Right atrium auricular region (tissue), 2 donors: ENCODE measurements at places on chromosomes 12 and 14.
A peak's percentile ranks its signal among the peaks of the same experiment; 100 is the strongest.

DNA sequence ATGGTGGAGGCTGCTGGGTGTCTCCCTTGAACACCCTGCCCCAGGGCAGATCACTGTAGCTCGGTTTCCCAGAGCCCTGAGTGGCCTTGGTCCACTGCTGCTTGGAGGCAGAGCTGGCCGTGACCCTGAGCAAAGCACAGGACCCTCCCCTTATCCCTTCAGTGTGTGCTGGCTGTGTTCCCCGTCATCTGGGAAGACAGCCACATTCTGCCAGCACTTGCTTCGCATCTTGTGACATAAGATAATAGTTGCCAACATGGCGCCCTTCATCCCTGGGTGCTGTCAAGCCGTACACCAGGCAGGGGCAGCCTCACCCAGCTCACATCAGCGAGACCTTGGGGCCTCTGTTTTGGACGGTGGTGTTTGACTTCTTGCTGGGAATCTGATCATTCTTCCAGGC, 12.1 kb upstream of the ALDH2 start:
- no peaks in the 10 kb centered on the region for H3K4me1 ChIP-seq
- H3K36me3 ChIP-seq: peaks cover 12% of the 10 kb centered on the region
- H3K4me3 ChIP-seq: no peak overlapping the region
- no peaks in the 10 kb centered on the region for H3K27me3 ChIP-seq
- H3K27ac ChIP-seq: peak overlapping the region; percentile 89

DNA sequence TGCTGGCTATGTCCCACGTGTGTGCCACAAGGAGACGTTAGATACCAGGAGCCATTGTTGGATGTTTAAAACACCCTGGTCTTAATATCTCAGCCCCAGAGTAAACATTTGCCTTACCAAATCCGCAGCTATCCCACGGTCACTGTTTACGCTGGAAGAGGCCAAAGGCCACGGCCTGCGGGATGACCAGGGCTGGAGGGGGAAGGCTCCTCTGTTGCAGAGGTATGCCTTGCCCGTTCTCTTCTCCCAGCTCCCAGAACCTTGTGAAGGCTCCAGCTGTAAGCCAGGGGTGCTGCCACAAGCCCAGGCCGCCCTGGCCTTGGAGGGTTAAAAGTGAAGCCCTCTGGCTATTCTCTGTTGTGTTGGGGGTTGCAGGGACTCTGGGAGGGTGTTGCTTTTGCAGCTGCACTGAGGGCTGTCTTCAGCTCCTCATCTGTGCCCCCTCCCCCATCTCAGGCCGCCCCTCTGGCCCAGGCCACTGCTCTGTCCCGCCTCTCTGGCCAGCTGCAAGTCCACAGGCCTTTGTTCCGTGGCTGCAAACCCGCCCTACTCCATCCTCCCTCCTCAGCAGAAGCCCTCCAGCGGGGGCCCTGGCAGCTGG, 2.5 kb downstream of the PLEKHG3 start:
- no peaks in the 10 kb centered on the region for H3K27me3 ChIP-seq
- H3K27ac ChIP-seq: peak overlapping the region; percentile 88
- peaks cover 78% of the 10 kb centered on the region for H3K4me1 ChIP-seq
- no peak for DNase-seq

- H3K27ac ChIP-seq: peak overlapping the region; percentile 59
- H3K36me3 ChIP-seq: no peaks in the 10 kb centered on the region
- no peaks in the 10 kb centered on the region for H3K4me1 ChIP-seq
- H3K4me3 ChIP-seq: no peak overlapping the region
- DNase-seq: no peak
These were observed 72.7 kb downstream of the RIN3 start for GRCh38 chr14:92585981-92586937.

DNA sequence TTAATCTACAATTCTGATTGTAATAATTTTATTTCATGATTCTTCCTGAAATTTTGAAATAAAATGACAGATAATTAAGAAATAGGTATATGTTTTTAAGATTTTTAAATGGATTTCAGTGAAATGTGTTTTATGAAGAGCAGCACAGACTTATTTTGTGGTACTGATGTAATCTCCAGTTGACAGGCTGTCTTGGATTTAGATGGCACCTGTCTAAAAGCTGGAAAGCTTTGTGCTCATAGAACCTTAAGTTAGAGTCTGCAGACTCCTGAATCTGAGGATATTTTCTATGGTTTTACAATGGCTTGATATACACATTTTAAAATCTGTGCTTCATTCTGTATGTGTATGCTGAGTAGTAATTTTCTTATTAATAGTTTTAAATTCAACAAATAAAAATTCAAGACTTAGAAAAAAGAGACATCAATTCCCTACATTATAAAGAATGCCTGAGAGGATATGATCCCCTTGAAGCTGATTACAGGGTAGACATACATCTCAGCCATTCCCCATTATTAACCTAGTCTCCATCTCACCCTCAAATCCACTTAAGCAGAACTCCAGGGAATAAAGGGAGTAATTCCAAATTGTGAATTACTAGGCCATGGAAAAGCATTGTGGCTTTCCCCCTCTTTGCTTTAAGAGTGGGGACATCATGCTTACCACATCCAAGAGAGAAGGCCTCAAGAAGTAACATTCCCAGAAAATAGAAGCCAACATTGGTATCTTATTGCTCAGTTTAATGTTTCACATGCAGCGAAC, 33.7 kb upstream of the ACSS3 start:
- no peaks in the 10 kb centered on the region for H3K27me3 ChIP-seq
- H3K4me3 ChIP-seq: no peak overlapping the region
- no peak for DNase-seq
- no peaks in the 10 kb centered on the region for H3K36me3 ChIP-seq

DNA sequence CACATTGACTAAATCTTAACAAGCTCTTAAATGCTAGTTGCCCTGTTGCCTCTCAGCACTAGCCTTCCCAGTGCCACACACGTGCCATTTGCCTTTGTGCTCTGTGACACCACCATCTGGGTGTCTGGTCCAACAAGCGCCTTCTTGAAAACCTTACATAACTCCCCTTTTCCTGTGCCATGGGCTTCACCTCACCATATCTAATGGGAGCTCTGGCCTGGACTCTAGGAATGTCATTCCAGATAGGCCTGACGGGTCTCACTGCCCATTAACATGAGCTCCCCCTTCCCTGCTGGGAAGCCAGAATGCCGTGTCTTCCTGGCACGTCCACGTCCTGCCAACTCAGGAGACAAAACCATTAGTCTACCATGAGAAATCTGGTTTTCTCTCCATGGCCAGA, 24.4 kb downstream of the SSPN start:
- H3K27ac ChIP-seq: no peak overlapping the region
- H3K4me3 ChIP-seq: no peak overlapping the region

DNA sequence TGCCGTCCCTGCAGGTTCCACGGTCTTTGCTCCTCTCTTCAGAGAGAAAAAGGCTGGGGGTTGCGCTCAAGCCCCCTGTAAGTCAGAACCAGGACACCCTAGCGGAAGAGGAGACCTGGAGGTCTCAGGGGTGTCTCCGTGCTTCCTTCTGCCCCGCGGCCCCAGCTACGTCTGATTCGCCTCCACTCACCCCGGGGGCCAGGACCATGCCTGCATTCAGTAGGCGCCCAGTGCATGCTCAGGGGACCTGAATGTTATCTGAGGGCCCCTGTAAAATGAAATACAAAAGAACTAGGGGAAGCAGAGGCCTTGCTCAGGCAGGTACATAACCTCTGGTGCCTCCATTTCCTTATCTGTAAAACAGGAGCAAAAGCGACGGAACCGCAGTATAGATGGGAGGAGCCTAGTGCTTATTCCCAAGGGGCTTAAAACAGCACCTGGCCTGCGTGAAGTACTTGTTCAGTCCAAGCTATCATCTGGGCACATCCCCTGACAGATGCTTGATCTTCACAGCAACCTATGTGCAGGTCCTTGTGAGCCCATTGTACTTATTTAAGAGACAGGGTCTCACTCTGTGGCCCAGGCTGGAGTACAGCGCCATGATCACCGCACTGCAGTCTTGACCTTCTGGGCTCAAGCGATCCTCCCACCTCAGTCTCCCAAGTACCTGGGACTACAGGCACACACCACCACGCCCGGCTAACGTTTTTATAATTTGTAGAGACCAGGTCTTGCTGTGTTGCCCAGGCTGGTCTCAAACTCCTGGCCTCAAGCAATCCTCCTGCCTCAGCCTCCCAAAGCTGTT, 110.3 kb upstream of the NCOR2 start:
- no peaks in the 10 kb centered on the region for H3K4me1 ChIP-seq
- H3K4me3 ChIP-seq: no peak overlapping the region
- H3K27me3 ChIP-seq: no peaks in the 10 kb centered on the region
- H3K27ac ChIP-seq: no peak overlapping the region
- no peaks in the 10 kb centered on the region for H3K36me3 ChIP-seq

DNA sequence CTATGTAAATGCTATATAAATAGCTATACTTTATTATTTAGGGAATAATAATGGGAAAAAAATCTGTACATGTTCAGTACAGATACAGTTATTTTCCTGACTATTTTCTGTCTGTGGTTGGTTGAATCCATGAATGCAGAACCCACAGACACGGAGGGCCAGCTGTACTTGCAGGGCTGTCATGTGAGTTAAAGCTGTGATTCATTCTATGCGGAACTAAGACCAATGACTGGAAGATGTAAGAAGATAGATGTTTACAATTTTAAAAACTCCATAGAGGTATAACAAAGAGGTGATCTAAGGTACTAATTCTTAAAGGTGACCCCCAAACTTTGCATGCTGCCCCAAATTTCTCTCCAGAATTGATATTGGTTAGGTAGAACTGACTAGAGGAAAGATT, 14.6 kb downstream of the PCNX4 start:
- H3K4me1 ChIP-seq: peaks cover 25% of the 10 kb centered on the region
- no peak overlapping the region for H3K4me3 ChIP-seq
- H3K36me3 ChIP-seq: peaks cover 23% of the 10 kb centered on the region
- no peak for DNase-seq

DNA sequence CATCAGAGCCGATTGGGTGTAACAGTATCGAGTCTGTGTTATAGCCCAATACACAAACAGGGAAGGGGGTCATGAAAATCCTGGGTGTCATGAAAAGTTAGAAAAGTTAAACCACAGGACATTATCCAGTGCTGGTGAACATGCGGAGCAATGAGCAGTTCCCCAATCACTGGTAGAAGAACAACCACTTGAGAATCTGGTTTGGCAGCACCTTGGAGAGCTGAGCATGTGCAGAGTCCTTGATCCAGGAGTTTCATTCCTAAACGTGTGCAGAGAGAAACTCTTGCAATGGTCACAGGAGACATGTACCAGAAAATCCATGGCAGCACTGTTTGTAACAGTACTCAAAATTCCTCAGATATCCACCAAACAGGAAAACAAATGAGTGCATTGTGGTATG, 23.0 kb upstream of the JDP2 start:
- no peaks in the 10 kb centered on the region for H3K27me3 ChIP-seq
- no peak overlapping the region for H3K27ac ChIP-seq
- H3K36me3 ChIP-seq: no peaks in the 10 kb centered on the region
- H3K4me1 ChIP-seq: peaks cover 24% of the 10 kb centered on the region
- no peak overlapping the region for H3K4me3 ChIP-seq

DNA sequence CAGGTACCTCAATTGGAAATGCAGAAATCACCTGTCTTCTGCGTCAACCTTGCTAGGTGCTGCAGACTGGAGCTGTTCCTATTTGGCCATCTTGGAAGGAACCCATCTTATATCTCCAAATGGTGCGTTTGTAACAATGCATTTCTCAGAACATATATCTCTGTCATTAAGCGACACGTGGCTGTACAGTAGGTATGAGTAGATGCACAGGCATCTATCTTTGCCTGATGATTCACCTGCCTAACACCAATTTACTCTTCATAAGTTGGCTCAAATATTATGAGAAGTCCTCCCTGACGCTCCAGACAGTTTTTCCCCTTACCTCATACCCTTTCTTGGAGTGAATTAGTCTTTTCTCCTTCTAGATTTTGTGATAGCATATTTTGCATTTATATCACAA, 44.2 kb downstream of the GPR137C start:
- DNase-seq: no peak
- H3K27ac ChIP-seq: no peak overlapping the region
- no peaks in the 10 kb centered on the region for H3K27me3 ChIP-seq

DNA sequence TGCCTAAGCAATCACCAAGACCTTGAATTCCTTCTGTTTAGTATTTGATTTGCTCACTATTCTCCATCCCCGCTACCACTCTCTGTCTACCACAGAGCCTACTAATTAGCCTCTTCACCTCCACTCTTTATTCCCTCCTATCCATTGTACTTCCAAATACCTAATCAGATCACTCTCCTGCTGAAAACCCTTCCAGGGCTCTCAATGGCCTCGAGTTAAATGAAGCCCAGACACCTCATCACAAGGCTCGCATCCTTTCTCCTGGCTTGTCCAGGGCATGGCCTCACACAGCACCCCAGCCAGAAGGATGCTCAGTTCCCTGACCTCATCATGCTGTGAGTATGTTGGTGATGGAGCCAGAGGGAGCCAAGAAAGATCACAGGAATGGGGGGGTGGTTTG, 71.4 kb upstream of the PRMT8 start:
- H3K27me3 ChIP-seq: no peaks in the 10 kb centered on the region
- no peak for DNase-seq
- no peaks in the 10 kb centered on the region for H3K36me3 ChIP-seq
- H3K4me1 ChIP-seq: peaks cover 7% of the 10 kb centered on the region

- H3K4me3 ChIP-seq: no peak overlapping the region
- H3K27me3 ChIP-seq: no peaks in the 10 kb centered on the region
These were observed 33.8 kb downstream of the CCDC92 start for GRCh38 chr12:123938679-123939480.

DNA sequence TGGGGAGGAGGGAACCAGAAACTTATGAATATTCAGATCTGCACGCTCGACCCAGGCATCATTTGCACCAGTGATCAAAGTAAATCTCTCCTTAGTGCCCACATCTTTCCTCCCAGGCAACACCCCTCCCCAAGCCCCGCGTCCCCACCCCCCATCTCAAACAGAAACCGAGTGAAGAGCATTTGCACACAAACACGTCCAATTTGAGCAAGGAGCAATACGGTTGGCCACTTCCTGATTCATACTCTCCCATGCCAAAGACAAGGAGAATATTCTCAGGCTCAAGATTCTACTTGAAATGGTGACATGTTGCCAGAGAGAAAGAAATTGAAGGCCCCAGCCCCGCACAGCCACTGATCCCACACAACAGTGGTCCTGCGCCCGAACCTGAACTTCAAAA, 7.1 kb downstream of the FOXN3 start:
- DNase-seq: no peak
- H3K27ac ChIP-seq: no peak overlapping the region
- H3K36me3 ChIP-seq: peaks cover 20% of the 10 kb centered on the region
- H3K4me1 ChIP-seq: peaks cover 56% of the 10 kb centered on the region
- no peak overlapping the region for H3K4me3 ChIP-seq

DNA sequence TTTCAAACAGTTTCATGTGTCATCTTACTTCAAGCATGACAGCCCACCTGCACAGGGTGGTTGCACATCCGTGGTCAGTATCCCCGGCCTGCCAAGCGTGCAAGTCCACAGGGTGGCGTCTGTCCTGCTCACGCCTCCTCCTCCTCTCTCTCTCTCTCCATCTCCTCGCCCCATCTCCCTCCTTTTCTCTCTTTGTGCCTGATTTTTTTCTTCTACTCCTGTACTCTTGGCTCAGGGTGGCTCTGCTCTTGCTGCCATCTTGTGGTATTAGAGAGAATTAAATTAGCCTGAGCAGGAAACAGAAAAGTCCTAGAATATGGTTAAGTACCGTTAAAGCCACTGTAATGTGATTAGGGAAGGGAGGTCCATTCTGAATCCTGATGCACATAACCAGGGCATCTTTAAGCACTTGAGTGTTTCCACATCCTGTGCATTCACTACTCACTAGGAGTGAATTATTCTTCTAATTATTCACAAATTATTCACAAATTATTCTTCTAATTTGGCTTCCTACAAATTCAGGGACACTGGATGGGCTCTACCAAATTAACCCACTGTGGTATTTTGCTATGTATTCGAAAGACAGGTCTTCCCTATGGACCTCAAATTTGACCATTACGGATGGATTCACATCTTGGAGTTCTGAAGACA, 25.5 kb upstream of the DTX1 start:
- no peak for DNase-seq
- H3K27ac ChIP-seq: no peak overlapping the region
- no peaks in the 10 kb centered on the region for H3K36me3 ChIP-seq
- H3K4me3 ChIP-seq: no peak overlapping the region
- no peaks in the 10 kb centered on the region for H3K27me3 ChIP-seq
